Fibroblast of skin of back (primary cell): ENCODE measurements at places on chromosomes 7 and 10.
A peak's percentile ranks its signal among the peaks of the same experiment; 100 is the strongest.

- DNase-seq = no peak
Measured at GRCh38 chr10:131000244-131000643, 311.3 kb downstream of the TCERG1L start.

DNA sequence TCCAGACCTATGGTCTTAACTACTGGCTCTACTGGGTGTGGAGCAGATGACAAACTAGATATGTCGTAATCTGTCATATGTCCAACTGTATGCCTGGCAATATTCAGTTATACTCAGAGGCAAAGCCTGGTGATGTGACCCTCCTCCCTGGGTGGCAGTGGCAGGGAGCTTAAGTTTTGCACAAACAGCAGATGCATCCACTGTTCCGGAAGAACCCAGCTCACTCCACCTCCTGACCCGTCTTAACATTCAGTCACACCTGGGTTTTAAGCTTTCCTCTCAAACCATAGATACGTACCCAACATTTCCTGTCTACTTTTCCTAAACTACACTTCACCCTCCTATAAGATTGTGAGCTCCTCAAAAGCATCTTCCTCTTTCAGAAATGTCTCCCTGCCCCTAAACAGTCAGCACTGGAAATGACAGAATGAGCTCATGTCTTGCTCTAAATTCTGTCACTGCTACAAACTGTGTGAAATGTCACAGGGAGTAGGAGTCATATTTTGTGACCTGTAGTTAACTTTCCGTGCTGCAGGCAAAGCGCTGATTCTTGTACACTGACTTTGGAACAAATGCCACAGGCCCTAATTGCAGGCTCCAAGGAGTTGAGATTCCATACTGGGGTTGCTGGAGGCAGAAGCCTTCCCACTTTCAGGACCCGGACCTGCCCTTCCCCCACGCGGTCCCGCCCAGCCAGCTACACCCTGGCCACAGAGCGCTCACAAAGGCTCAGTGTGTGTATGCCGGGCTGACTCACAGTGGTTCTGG is 23.9 kb downstream of the SCD start:
- DNase-seq = peak; percentile 78

GRCh38 chr7:55155351-55156117 is 136.7 kb downstream of the EGFR start:
- DNase-seq = no peak

GRCh38 chr10:129522041-129522585 is 55.1 kb downstream of the MGMT start:
- no peak for DNase-seq

DNA sequence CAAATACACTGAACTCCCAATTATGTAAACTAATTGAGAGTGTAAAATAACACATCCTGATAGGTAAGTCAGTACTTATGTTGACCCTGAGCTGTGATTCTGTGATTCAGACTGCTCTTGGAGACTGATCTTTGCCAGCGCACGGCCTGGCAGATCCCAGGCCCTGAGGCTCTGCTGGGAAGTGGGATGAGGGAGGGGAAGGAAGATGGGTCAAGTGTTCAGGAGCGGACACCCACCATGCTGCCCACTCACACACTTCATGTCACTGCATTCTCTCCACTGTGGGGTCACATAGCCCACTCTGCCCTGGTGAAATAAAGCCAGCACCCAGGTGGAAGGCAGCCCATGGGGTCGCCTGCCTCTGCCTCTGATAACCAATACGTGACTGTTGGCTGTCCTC is 226.2 kb downstream of the TNS3 start:
- no peak for DNase-seq

GRCh38 chr10:48938281-48938680 is 1.4 kb downstream of the LRRC18 start:
- no peak for DNase-seq

GRCh38 chr10:42999385-43000020 is 77.4 kb upstream of the RET start:
- DNase-seq = no peak

- DNase-seq = peak; percentile 73
Measured at GRCh38 chr7:99374111-99375064, at the start of gene ARPC1B. Gene ARPC1B (plus strand): TSS chr7:99374730. CDS start chr7:99385715, 10,985 bp downstream.

- DNase-seq = no peak
Measured at GRCh38 chr7:47194516-47195057, 387.3 kb downstream of the TNS3 start.

- peak; percentile 81 for DNase-seq
Measured at GRCh38 chr7:140041659-140042385, 20.9 kb downstream of the PARP12 start.

DNA sequence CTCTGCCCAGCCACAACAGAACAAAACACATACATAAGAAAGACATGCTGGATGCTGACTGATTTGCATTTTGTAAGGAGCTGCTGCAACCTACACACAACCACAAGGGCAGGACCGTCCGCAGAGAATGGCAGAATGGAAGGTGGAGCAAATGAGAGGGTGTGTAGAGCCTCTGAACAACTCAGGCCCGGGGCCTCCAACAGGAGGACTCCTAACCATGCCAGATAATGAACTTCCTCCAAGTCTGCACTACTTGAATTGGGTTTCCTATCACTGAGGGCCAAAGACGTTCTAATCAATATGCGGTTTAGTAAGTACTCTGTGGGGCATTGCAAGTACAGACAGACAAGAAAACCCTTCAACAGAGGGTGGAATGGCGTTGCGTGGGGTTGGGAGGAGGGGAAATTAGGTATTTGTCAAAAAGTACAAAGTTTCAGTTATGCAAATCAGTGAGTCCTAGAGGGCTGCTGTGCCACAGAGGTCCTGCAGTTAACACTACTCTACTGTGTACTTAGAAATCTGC is 14.6 kb downstream of the VOPP1 start:
- DNase-seq = no peak

DNA sequence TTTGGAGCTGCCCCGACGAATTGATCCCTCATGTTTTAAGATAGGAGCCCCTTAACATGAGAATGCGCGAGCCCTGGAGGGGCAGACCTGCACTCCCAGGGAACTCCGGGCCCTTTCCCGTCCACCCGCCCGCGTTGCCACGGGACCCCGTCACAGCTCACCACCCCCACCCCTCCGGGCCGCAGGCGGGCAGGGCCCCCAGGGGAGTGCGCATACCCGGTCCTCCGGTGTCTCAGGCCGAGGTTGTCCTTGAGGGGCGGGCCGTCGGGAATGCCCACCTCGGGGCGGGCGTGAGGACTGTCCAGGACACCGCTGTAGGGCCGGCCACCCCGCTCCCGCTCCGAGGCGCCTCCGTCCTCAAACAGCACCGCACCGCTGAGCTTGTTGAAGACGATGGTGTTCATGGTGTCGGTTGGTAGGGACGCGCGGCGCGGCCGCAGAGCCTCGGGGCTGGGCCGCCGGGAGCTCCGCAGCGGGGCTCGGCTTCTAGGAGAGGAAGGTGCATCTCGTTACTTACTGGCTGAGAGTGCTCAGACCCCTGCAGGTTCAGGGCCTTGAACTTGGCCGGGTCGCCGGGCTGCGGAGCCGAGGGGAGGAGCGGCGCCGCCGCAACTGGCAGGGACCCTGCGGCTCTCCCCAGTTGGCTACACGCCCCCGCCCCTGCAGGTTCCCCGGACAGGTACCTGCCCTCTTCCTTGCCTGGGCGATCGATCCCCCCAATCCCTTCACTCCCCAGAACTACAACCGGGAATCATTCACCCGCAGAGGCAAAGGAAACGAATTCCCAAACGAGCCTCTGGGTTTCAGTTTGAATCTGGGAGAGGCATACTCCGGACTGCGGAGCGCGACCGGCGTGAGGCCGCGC is 2.4 kb downstream of the MKX start:
- no peak for DNase-seq

DNA sequence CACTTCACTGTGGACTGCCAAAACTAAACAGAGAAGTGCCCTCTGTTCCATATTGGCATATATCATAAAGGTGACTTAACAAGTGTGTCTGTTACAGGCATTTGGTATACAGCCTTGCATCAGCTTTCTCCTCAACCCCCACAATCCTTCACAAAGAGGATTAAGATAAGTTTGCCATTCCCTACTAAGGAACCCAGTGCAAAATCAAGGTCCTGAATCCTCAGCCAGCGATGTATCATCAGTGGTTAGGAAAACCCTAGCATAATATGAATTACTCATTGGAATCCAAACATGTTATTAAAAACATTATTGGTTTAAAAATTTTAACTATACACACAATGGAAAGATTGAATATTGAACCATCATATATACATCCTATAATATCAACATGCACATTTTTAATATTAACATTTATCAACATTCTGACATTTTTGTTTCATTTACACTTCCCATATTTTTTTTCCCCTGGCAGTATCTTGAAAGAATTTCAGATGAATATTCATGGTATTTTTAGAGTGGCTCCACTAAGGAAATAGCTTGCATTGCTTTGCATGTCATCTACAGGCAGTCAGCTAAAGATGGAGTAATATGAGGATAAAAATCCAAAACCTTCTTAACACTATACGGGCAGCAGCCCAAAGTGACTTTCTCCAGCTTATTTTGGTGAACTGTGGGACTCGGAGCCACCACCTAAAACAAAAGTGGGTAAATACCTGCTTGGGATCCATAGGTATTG is 215.6 kb upstream of the CHRM2 start:
- DNase-seq = peak; percentile 77

GRCh38 chr10:104614245-104614831 is 26.8 kb upstream of the SORCS3 start:
- peak; percentile 33 for DNase-seq

GRCh38 chr10:129394518-129395328 is 72.3 kb upstream of the MGMT start:
- DNase-seq = no peak

DNA sequence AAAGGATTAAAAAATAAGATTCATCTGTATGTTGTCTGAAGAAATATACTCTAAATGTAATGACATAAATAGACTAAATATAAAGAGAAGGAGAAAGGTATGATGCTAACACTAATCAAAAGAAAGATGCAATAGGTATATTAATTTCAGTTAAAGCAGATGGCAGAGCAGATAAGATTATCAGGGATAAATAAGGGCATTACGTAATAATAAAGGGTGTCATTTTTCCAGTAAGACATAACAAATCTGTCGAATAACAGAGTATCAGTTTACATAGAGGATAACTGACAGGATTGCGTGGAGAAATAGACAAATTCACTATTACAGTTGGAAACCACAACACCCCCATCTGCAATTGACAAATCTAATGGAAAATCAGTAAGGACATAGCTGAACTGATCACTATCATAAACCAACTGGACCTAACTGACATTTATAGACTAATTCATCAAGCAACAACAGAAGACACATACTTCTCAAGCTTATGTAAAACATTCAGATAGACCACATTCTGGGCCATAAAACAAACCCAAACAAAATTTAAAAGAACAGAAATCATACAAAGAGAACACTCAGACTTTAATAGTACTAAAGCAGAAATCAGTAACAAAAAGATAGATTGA is 384.1 kb upstream of the COBL start:
- no peak for DNase-seq

DNA sequence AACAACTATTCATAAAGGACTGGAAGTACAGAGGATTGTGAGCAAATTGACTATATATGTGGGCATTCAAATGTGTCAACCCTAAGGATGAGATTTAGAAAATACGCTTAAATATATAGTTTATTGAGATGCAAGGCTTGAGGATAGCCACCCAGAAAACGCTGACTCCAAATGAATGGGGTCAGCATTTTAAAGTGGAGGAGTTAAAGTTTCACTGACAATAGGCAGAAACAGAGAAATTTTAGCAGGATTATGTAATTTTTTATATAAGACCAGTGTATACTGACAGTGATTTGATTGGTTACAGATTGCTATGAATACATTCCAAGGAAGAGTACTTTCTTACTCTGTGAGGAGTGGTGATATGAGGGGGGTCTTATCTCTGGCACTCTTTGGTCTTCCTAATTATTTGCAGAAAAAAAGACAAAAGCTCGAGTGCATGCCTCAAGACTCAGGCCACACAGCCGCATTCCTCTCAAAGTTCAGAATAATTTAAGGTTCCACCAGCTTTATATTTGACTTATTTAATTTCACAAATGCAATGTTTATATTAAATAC is 38.6 kb upstream of the ARL4A start:
- no peak for DNase-seq

DNA sequence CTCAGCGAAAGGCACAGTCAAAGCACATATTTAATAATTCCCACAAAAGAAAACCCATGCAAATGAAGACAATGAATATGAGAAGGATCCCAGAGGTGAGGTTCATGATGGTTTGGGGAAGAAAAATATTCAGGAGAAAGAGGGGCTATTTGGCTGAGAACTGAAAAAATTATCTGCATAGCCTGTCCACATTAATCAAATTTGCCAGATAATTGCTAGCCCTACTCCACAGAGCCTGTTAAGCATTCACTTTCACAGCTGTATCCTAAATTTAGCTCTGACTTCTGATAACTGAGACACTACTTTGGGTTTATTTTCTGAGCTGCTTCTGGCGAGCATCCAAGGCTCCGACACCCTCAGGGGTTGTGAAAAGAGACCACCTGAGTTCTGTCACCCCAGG is 176.2 kb downstream of the HERPUD2 start:
- no peak for DNase-seq

DNA sequence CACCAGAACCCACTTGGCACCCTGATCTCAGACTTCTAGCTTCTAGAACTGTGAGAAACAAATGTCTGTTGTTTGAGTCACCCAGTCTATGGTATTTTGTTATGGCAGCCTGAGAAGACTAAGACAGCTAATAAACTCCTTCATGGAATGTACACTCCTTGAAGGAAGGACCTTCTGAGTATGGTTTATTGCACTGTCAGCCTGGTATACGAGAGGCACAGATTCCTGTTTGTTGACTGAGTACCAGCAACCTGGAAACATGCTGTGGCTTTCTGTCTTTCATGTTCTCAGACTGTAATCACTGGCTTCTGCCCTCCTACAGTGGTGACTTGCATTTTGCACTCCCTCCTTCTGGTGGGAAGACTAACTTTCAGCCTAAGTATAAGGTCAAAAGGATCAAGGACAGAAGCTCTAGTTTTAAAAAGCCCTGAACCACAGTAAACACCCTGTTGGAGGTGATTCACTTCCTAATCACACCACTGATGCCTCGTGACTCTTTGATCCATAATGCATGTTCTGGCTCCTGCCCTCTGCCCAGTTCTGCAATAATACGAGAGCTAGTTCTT is 319.0 kb upstream of the NPSR1 start:
- peak; percentile 55 for DNase-seq
